ENCODE measurements at places on chromosomes 4 and X. TPM values are rescaled to one million over a fixed set of nuclear protein-coding genes. Genes with fewer than 3 reads are reported as not detected.

LONRF3 gene
- total RNA-seq, result not detected

NAA11 gene
- not detected for total RNA-seq

SUV39H1 gene
- 6.7 TPM for total RNA-seq

FAAH2 gene
- total RNA-seq, result 0.11 TPM

RAI2 gene
- not detected for total RNA-seq

PNPLA4 gene
- 12.6 TPM for total RNA-seq

GPM6B gene
- total RNA-seq, result not detected

PRKG2 gene
- total RNA-seq, result 0.39 TPM

RHOH gene
- 1.2 TPM for total RNA-seq

ITM2A gene
- total RNA-seq, result 0.33 TPM

TLL1 gene
- not detected for total RNA-seq

RBMXL3 gene
- not detected for total RNA-seq

OPRPN gene
- not detected for total RNA-seq

RHOXF2 gene
- total RNA-seq, result not detected

DCAF8L2 gene
- total RNA-seq, result not detected

RAB33A gene
- total RNA-seq, result 0.33 TPM

STPG2 gene
- 1.2 TPM for total RNA-seq

TMSB15C gene
- total RNA-seq, result 7.9 TPM

CT45A2 gene
- total RNA-seq, result not detected

NAP1L2 gene
- total RNA-seq, result not detected

HGFAC gene
- total RNA-seq, result not detected

PNMA5 gene
- total RNA-seq, result not detected

MND1 gene
- total RNA-seq, result 2.7 TPM

CSAG2 gene
- total RNA-seq, result not detected

RIBC1 gene
- not detected for total RNA-seq

EMD gene
- 32.2 TPM for total RNA-seq

KLF8 gene
- 22.0 TPM for total RNA-seq

FRMD7 gene
- under 0.01 TPM for total RNA-seq

TCEAL3 gene
- 45.9 TPM for total RNA-seq

RASGEF1B gene
- 2.7 TPM for total RNA-seq

UNC5C gene
- not detected for total RNA-seq

CDS1 gene
- 22.9 TPM for total RNA-seq

TRIM60 gene
- not detected for total RNA-seq

RXFP1 gene
- total RNA-seq, result not detected

CLGN gene
- total RNA-seq, result not detected

GYPA gene
- total RNA-seq, result not detected

GPC3 gene
- 22.8 TPM for total RNA-seq

ENPEP gene
- total RNA-seq, result 2.3 TPM

TLR6 gene
- total RNA-seq, result 7.8 TPM

PDLIM3 gene
- total RNA-seq, result not detected

CXCL3 gene
- total RNA-seq, result not detected

TCEAL1 gene
- 102 TPM for total RNA-seq

ASB12 gene
- total RNA-seq, result not detected

POU3F4 gene
- not detected for total RNA-seq

RPL36A gene
- total RNA-seq, result 599 TPM

COX7B2 gene
- total RNA-seq, result not detected

TMPRSS11B gene
- 1.4 TPM for total RNA-seq

RNF4 gene
- 37.3 TPM for total RNA-seq

FGA gene
- total RNA-seq, result not detected

SMIM10 gene
- total RNA-seq, result 1.6 TPM

RBM46 gene
- total RNA-seq, result not detected

SUPT20HL1 gene
- total RNA-seq, result not detected

FBXO8 gene
- 33.1 TPM for total RNA-seq

ARR3 gene
- total RNA-seq, result not detected

AR gene
- total RNA-seq, result not detected

TAF1 gene
- 38.9 TPM for total RNA-seq

CCSER1 gene
- total RNA-seq, result 26.9 TPM

All from placental epithelial cell (primary cell).